ENCODE measurements at places on chromosomes 5 and 9.

DNA sequence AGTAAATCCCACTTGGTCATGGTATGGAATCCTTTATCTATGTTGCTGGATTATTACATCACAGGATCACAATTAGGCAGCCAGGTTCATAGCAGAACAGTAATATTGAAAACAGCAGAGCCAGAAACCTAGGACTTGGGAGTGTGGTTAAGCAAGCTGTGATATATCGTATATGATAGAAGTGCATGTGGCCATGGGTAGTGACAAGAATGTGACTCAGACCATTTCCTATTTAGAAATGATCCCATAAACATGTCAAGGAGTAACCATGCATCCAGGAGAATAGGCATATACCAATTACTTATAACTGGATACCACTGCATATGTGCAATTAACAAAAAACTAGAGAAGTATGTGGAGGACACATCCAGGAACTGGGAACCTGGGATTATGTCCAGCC is 31.2 kb downstream of the AMBP start:
- H3K27ac ChIP-seq: no peak overlapping the region
- H3K36me3 ChIP-seq: peaks cover 83% of the 10 kb centered on the region
- no peak for DNase-seq

DNA sequence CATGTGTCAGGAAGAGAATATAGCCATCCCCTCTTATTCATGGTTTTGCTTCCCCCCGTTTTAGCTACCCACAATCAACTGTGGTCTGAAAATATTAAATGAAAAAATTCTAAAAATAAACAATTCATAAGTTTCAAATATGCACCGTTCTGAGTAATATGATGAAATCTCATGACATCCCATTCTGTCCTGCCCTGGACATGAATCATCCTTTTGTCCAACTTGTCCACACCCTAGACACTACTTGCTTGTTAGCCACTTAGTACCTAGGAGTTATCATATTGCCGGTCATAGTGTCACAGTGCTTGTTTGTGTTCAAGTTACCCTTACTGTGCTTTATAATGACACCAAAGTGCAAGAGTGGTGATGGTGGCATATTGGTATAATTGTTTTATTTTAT is 113.5 kb downstream of the CAAP1 start:
- H3K4me3 ChIP-seq: no peak overlapping the region
- DNase-seq: no peak
- H3K36me3 ChIP-seq: no peaks in the 10 kb centered on the region
- H3K27ac ChIP-seq: no peak overlapping the region
- H3K4me1 ChIP-seq: no peaks in the 10 kb centered on the region
- H3K27me3 ChIP-seq: peaks cover 6% of the 10 kb centered on the region

GRCh38 chr5:180525399-180525798 is 31.2 kb downstream of the CNOT6 start:
- H3K4me1 ChIP-seq: peaks cover 54% of the 10 kb centered on the region
- no peak for DNase-seq
- H3K27ac ChIP-seq: peak overlapping the region; percentile 72

- H3K27ac ChIP-seq: peak overlapping the region; percentile 75
- peaks cover 4% of the 10 kb centered on the region for H3K27me3 ChIP-seq
- DNase-seq: no peak
Observed at GRCh38 chr5:139167533-139167932, 30.6 kb downstream of the SIL1 start.

- peaks cover 13% of the 10 kb centered on the region for H3K36me3 ChIP-seq
- peaks cover 2% of the 10 kb centered on the region for H3K27me3 ChIP-seq
- peaks cover 5% of the 10 kb centered on the region for H3K4me1 ChIP-seq
- peak; percentile 29 for DNase-seq
Observed at GRCh38 chr9:71001780-71002386, 119.5 kb downstream of the TRPM3 start.

GRCh38 chr5:115194676-115195075 is 25.0 kb upstream of the TRIM36 start:
- no peaks in the 10 kb centered on the region for H3K4me1 ChIP-seq
- peaks cover 7% of the 10 kb centered on the region for H3K27me3 ChIP-seq
- no peaks in the 10 kb centered on the region for H3K36me3 ChIP-seq

GRCh38 chr5:151448038-151448985 is 909 bp downstream of the SLC36A1 start:
- peak overlapping the region; percentile 18 for H3K27ac ChIP-seq
- H3K27me3 ChIP-seq: peaks cover 26% of the 10 kb centered on the region
- peak overlapping the region; percentile 94 for H3K4me3 ChIP-seq
- peaks cover 27% of the 10 kb centered on the region for H3K4me1 ChIP-seq
- peak; percentile 21 for DNase-seq

GRCh38 chr5:42366051-42366450 is 57.2 kb upstream of the GHR start:
- no peak overlapping the region for H3K4me3 ChIP-seq
- H3K27me3 ChIP-seq: no peaks in the 10 kb centered on the region
- no peak for DNase-seq
- no peak overlapping the region for H3K27ac ChIP-seq
- no peaks in the 10 kb centered on the region for H3K36me3 ChIP-seq
- H3K4me1 ChIP-seq: no peaks in the 10 kb centered on the region

DNA sequence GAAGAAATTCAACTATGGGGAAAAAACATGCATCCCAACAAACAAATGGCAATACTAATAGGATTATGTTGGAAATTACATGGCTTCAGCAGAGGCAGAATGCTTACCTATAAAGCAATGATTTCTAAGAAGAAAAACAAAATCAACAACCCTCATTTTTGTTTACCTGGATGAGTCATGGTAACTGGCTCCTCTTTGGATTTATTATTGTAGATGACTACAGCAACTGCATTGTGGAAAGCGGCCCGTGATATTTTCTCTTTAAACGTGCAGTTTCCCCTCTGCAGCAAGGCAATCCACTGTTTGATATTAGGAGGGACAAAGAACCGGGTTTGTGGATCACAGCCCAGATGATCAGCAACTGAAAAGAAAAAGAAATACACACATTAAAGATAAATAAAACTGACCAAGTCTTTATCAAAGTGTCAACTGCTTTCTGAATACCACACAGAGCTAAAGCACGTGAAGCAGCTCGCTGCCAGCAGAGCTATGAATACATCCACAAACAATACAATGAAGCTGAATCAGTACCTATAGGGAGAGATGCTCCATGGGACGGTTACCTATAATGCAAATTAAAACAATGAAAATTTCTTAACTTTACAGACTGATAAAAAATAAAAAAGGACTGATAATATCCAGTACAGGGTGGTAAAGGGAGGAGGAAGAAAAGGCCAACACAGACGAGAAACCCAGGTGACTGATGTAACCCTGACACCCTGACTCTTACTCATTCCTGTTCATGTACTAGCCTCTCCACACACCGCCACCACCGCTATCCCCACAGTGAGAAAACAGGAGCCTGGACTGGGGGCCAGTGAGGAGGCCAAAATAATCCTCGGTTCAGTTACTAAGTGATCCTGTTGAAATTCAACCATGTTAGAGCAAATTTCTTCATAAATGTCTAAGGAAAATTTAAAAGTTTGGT is 31.0 kb downstream of the RNF130 start:
- no peaks in the 10 kb centered on the region for H3K27me3 ChIP-seq
- no peaks in the 10 kb centered on the region for H3K4me1 ChIP-seq
- H3K27ac ChIP-seq: peak overlapping the region; percentile 69

DNA sequence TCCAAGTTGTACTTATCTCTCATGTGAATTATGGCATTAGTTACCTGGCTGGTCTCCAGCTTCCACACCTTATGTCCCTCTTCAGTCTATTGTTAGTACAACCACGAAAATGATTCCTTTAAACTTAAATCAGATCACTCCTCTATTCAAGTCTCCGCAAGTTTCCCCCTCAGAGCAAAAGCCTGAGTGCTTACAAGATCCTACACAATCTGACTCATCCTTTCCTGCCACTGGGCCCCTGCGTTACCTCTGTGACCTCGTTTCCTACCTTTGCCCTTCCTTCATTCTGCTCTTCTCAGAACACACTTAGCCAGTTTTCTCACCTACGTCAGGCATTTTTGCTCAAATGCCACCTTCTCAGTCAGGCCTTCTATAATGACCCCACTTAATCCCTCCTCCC is 45.1 kb upstream of the GLIS3 start:
- no peak for DNase-seq
- no peak overlapping the region for H3K4me3 ChIP-seq
- no peak overlapping the region for H3K27ac ChIP-seq

DNA sequence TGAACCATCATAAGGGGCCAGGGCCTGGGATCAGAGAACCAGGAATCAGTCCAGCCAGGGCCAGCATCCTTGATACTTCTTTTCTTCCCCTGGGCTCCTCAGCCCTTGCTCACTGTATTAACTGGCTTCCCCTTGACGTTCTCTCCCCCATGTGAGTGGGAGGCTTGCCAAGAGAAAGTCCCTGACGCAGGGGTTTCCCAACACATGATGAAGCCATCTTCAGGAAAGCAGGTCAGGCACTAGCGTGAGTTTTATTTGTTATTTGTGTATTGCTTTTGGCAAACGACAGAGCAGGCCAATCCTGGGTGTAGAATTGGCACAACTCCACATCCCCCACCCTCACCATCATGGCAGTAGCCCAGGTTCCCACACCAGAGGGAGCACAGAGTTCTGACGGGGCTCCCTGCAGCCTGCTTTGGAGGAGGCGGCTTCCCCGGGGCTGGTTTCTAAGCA is 165.5 kb upstream of the NFIL3 start:
- H3K4me3 ChIP-seq: no peak overlapping the region
- H3K36me3 ChIP-seq: no peaks in the 10 kb centered on the region
- H3K27me3 ChIP-seq: peaks cover 22% of the 10 kb centered on the region

DNA sequence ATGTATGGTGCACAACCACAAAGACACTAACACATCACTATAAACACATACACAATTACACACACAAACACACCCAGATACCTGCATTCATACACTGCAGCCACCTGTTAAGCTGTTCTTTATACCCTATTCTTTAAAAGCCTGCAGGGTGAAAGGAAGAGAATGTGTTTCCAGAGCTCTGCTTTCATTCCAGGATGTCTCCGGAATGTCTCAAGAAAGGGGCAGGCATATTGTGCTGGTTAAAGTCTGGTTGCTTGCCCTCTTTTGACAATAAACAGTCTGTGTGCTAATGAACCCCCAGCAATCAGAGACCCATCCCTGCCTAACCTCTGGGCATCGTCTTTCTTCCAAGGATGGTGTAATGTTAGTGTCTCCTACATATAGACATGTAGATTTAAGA is 181.6 kb downstream of the EPB41L4A start:
- H3K27me3 ChIP-seq: no peaks in the 10 kb centered on the region
- no peak overlapping the region for H3K4me3 ChIP-seq
- no peak overlapping the region for H3K27ac ChIP-seq
- H3K36me3 ChIP-seq: no peaks in the 10 kb centered on the region

- DNase-seq: no peak
- no peak overlapping the region for H3K27ac ChIP-seq
- H3K4me1 ChIP-seq: no peaks in the 10 kb centered on the region
- H3K4me3 ChIP-seq: no peak overlapping the region
- H3K27me3 ChIP-seq: peaks cover 4% of the 10 kb centered on the region
Observed at GRCh38 chr5:22596404-22596970, 256.7 kb downstream of the CDH12 start.

DNA sequence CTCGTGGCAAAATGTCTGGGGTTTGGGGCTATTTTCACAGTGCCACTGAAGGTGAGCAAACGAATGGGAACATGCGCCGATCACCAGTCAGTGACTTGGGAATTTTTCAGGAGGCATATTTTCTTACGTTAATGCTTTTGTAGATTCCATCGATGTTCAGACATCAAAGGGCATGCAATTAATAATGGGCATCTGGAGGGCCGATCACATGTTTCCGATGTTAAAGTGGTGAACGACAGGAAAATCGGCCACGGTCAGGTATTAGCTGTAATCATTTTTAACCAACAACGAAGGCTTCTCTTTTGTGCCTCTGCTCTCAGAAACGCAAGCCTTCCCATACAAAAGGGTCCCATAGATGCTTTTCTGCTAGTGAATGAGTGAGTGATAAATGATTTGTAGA is 155.0 kb upstream of the PITX1 start:
- no peak overlapping the region for H3K4me3 ChIP-seq
- no peak for DNase-seq
- no peaks in the 10 kb centered on the region for H3K36me3 ChIP-seq
- peaks cover 20% of the 10 kb centered on the region for H3K27me3 ChIP-seq

DNA sequence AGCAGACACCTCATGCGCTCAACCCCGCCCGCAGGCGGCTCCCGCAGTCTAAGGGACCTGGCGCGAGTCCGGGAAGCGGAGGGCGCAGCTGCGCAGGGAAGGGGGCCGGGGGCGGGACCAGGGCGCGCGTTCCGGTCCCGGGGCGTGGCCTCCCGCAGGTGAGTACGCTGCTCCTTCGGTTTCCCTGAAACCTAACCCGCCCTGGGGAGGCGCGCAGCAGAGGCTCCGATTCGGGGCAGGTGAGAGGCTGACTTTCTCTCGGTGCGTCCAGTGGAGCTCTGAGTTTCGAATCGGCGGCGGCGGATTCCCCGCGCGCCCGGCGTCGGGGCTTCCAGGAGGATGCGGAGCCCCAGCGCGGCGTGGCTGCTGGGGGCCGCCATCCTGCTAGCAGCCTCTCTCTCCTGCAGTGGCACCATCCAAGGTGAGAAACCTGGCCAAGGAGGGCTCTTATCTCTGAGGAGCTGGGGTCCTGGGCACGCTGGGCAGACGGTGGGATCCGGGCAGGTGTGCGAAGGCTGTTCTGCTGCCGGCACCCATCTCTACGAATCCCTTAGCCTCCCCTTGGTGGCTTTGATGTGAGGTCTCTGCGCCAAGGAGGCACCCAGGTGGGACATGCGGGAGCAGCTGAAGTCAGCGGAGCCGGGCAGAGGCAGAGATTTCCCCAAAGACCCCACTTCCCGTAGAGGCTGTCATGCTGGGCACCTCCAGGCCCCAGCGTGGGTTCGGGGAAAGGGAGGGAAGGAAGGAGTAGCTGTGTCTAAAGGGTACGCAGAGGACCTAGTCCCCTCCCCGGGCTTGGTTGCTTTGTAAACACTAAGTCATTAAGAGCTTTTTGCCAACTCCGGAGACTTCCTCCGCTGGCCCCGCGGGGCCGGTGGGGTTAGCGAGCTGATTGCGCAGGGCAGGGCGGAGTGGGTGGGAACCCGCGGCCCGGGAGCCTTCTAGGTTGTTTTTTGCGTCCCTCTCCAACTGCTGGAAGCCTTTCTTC is at the start of gene F2RL1:
Gene F2RL1, plus strand, starts transcription at position 187 of the 988 bp plus-strand sequence. Its CDS starts 153 bp downstream, at position 340.
- peaks cover 70% of the 10 kb centered on the region for H3K27me3 ChIP-seq

DNA sequence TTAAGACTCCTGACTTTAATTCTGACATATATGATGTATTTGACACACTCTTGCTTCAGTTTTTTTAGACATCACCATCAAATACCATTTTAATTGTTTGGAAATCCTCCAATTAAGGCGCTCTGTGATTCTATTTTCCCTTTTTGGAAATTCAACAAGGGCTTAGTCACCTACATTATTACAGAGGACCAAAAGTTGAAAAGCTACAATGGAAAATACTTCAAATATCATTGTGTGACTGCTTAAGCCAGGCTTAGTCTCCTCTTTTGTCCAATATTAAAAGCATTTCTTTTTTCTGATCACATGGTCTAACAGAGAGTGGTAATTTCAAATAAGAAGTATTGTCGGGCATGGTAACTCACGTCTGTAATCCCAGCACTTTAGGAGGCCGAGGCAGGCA is 160.3 kb downstream of the CEMIP2 start:
- H3K27me3 ChIP-seq: no peaks in the 10 kb centered on the region
- no peaks in the 10 kb centered on the region for H3K36me3 ChIP-seq
- no peak overlapping the region for H3K27ac ChIP-seq
- peaks cover 4% of the 10 kb centered on the region for H3K4me1 ChIP-seq
- no peak for DNase-seq
- H3K4me3 ChIP-seq: no peak overlapping the region

Data from nephron progenitor cell (in vitro differentiated cells).